ENCODE measurements at places on chromosomes 5 and 9.
A peak's percentile ranks its signal among the peaks of the same experiment; 100 is the strongest.

DNA sequence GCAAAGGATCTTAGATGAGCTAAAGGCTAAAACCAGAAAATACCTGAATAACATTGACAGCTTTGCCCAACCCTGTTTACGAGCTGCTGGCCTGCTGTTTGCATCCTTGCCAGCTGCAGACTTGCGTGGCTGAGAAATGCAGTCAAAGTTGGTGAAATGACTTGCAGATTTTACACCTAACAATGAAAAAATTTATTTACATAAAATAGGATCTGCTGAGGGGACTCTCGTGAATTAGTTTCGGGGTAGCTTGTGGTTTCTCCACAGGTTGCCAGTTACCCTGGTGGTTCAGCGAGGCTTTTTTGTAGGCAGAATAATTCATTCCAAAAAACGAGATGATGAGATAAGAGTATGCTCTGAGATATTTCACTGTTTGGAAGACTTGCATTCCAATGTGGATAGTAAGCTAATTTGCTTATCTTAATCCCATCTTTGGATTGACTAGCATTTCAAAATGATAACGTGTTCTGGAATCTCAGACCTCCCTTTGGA is 65.7 kb upstream of the FANCC start:
- no peak for DNase-seq

DNA sequence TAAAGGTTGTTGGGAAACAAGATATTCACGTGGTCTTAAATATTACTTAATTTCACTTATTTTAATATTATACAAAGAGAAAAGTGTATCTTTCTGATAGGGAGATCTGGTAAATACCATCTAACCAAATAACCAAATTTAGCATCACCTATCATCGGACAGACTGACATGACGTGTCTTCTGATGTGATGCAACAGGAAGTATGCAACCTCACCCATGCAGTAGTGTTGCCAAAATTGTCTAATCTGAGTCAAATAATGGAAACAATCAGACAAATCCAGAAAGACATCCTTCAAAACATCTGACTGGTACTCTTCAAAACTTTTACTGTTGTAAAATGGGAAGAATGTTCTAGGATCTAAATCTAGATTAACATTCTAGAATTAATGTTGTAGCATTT is 148.0 kb downstream of the FGF1 start:
- no peak for DNase-seq

- DNase-seq: peak; percentile 66
Observed at GRCh38 chr5:40904205-40904993, 4.9 kb upstream of the C7 start.

DNA sequence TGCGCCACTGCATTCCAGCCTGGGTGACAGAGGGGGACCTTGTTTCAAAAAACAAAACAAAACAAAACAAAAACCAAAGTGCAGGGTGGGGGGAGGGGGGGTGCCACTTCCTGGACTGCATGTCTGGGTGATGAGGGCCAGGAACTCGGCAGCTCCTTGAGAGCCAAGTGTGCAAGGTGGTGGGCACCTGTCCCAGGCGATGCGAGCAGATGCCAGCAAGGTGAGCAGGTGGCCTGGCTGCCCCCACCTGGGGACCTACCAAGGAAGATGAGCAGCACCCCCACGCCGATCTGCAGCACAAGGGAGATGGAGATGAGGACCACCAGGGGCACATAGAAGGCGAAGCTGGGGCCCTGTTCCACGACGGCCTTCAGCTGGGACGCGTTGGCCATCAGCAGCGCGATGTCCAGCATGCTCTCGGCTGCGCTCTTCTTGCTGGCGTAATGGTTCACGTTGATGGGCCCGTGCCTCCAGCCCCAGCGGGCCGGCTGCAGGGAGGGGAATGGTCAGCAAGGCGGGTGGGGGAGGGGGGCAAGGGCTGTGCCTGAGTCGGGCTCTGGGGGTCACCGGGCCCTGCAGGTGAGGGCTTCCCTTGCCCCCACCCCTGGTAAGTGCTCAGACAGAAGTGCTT is 7.8 kb downstream of the NINJ1 start:
- DNase-seq: no peak

DNA sequence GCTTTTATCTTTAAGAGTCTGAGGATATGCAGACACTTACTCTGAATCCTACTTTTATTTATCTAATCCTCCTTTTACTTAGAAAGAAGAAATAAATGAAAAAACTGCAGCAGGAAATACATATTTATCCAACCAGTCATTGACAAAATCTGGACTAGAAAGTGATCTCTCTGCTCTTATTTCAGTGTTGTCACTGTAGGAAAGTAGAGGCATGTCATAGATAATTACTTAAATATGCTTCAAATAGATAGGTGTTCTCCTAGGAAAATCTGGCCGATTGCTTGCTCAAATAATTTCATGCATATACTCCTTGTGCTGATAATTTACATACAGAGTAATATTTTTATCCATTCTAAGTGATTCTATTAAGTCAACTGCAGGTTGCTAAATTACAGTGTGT is 2001.9 kb upstream of the C9orf72 start:
- no peak for DNase-seq

- no peak for DNase-seq
Observed at GRCh38 chr5:9957214-9957613, 292.5 kb downstream of the ATPSCKMT start.

DNA sequence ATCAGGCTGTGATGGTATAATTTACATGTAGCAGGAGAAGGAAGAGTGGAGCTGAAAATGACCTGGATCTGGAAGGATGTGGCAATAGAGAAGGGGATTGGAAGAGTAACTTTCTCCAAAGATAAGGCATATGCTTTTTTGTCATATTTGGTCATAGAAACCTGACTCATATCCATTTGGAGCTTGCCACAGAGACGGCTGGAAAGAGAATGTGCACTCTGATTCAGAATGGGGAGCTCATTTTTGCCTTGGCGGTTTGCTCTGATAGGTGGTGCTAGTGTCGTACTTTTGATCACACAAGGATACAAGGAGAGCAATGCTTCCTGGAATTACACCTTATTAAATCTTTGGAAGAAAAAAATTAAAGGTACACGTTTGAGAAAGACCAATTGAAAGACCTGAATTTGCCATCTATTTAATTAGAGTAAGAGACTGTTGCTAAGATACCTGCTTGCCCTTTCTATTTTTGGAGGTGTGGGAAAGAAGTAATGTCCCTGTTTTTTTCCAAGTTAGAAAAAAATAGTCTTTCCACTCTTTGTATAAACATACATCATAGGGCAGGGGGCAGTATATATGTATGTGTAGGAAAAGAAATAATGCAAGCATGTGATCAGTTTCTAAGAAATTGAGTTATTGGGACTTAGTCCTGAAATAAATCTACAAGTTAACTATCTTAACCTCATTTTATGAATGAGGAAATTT is 5.4 kb downstream of the LSM11 start:
- DNase-seq: no peak

- no peak for DNase-seq
Observed at GRCh38 chr9:18256568-18256967, 217.4 kb upstream of the ADAMTSL1 start.

GRCh38 chr5:14069021-14069420 is 74.1 kb upstream of the TRIO start:
- no peak for DNase-seq

GRCh38 chr5:32027717-32028458 is 146.2 kb downstream of the GOLPH3 start:
- peak; percentile 31 for DNase-seq

DNA sequence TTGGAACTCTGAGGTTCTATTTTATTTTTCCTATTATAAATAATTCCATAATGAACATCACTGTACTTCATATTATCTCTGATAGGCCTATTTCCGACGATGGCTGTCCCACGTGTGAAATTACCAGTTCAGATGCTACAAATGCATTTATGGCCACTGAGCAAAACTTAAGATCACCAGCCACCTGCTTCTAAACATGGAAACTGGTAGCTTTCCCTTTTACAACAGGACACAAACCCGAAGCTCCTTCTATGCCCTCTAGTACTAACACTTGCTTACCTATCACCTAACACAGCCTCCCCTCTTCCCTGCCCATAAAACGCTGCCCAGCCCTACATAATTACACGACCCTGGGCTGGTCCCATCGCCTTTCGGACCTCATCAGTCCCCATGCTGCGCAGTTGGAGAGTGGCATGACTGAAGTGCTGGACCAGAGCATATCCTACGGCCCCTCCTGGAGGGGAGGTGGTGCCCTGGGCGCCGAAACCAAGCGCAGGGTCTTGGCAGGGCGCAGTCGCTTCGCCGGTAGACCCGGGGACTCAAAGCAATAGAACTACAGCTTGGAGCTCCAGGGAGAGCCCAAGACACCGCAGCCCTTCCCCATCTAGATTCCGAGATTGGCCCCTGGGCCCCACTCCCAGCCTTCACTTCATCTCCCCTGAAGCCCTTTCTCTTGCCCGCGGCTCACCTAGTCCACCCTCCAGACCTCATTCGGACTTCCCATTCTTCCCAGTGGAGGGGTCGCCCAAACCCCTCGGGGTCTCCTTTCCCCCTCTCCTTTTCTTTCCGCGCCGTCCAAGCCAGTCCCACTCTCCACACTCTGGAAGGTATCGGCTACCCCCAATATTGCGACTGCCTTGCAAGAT is 1.0 kb upstream of the SAP30L start:
- DNase-seq: peak; percentile 28

DNA sequence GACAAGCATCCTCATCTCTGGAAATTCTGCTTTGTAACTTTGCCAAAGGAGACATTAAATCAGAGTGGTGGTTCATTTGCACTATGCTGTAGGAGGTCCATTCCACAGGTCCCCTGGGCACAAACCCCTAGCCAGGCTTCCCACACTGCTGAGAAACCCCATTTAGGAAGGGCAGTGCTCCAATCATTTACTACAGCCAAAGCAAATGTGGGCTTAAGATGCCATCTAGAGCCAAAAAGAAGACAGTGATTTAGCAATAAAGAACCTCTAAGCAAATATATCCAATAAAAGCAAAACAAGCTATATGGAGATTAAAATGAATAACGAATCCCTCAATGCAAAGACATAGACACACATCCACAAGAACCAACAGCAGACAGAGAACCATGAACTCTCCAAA is 129.0 kb upstream of the ALDH1B1 start:
- no peak for DNase-seq

- DNase-seq: no peak
Observed at GRCh38 chr5:60701321-60701968, 1.5 kb upstream of the DEPDC1B start.

- no peak for DNase-seq
Observed at GRCh38 chr5:154945695-154946301, 4.9 kb downstream of the MRPL22 start.

GRCh38 chr5:81631124-81631523 is 119.8 kb downstream of the SSBP2 start:
- no peak for DNase-seq

DNA sequence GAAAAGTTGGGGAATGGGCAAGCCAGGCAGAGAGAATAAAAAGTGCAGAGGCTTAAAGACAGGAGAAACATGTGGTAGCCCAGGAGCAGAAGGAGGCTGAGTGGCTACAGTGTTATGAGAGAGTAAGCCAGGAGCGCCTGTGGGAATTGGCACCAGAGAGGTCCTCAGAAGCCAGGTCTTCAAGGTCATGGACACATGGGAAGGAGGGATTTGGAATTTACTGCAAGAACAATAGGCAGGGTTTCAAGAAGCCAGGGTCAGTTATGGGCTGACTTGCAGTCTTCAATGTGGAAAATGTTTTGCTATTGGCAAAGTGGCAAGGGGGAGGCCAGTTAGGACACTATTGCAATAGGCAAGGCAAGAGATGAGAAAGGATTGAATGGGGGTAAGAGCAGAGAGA is 29.3 kb downstream of the ERAP1 start:
- no peak for DNase-seq

- no peak for DNase-seq
Observed at GRCh38 chr9:37943345-37944265, 39.7 kb upstream of the SLC25A51 start.

GRCh38 chr9:5459289-5459829 is 9.0 kb downstream of the CD274 start:
- DNase-seq: no peak

DNA sequence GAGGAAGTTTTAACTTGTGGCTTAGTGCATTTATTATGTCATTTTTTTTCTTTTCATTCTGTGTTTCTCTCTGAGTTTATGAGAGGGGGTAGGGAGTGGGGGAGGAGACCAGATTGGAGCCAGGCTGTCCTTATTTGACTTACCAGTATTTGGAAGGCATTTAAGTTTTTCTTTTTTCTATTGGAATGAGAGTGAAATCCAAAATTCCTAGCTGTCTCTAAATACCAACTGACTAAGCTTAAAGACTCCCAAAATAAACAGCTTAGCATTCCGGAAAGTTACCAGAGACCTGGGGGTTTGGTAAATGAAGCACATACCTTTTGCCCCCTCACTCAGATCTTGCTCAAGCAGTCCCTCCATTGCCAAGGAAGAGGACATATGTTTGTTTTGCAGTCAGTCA is 581.9 kb upstream of the BRINP1 start:
- no peak for DNase-seq

DNA sequence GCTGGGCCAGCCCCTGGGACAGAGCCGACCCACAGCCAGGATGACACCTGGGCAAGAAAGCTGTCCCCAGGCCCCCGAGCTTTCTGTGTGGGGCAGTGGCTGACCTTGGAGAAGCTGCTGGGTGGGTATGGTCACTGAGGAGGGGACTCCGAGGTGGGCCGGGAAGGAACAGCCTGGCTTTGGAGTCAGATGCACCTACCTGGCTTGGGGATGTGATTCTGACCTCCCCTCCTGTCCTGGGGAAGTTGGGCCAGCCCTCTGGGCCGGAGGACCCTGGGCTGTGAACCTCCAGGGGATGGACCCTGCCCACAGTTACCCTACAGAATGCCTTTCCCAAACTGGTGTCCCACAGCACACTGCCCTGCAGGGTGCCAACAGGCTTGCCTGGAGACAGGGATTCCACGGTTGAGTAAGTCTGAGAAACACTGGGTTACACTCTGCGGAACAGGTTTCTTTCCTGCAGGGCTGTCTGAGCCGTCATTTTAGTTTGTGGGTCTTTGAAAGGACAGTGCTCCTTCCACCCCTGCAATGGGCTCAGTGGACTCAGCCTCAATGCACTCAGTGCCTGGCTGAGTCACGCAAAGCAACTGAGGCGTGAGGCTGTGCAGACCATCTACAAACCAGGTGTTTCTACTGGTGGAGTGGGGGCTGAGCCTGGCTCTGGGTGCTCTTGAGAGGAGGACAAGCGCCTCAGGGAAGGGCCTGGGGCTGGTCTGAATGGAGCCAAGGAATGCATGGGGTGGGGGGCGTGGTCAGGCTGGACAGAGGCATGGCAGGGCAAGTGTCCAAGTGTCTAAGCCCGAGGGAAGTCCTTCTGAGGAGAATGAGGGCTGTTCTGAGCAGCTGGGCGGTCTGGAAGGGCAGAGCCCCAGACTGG is 41.3 kb upstream of the PHYKPL start:
- no peak for DNase-seq

DNA sequence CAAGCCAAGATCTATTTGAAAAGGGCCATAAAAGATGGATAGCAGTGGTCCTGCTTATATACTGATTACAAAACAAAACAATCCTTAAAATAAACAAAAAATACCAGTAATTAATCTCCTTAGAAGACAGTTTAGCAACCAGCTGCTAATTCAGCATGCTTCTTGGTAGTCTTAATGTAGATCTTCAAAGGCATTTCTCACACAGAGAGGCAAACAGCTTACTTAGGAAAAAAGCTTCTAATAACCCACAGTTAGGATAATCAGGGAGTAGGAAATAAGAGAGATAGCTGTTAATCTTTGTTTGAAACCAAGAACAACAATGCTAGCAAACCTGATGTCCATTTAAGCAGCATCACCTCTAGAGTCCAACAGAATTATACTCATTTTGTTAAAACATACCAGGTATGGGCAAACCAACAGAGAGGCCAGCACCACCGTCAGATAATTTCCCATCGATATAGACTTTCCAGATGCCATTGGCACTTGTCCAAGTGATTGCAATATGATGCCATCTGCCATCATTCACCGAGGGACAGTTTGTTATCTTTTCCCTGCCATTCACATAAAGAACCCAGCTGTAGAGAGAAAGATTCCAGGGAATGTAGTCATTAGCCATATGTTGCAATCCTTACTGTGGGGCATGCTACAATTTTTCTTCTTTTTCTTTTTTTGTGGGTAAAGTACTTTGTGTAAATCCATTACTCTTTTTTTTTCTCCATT is 105.6 kb upstream of the TXNDC8 start:
- DNase-seq: no peak

All from endothelial cell (in vitro differentiated cells).